SIG-M5 (cell line): ENCODE measurements at places on chromosomes 7 and 10.

DNA sequence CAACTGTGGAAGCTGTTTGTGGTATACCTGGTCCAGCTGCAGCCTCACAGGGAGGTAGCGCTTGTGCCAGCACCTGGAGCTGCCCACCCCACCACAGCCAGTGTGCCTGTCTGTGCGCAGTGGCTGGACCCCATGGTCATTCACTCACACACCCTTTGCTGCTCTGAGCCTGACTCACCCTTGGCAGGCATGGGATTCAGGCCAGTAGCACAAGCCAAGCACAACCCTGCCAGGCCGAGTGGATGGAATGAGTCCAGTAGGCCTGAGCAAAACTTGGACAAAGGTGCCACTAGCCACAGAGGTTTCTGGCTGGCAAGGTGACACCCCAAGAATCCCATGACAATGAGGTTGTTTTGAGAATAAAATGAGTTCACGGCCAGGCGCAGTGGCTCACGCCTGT, 19.0 kb downstream of the RBM48 start:
- no peak for DNase-seq

DNA sequence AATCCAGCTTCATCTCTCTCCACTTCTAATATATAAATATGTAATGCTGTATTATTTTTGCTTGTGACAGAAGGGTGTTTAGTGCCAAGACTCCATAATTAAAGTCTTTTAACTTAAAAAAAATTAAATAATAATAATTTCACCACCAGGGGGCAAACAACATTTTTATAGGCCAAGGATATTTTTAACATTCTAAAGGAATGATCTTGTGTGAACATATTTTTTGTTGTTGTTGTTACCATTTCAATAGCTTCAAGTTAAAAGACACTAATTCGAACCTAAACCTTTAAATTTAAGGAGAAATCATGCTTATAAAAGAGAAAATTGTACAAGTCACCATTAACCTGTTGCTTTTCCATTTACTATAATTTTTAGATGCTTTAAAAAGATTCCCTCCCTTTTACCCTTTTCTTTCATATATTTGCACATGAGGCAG, 7.5 kb upstream of the DNAJC1 start:
- DNase-seq: no peak

DNA sequence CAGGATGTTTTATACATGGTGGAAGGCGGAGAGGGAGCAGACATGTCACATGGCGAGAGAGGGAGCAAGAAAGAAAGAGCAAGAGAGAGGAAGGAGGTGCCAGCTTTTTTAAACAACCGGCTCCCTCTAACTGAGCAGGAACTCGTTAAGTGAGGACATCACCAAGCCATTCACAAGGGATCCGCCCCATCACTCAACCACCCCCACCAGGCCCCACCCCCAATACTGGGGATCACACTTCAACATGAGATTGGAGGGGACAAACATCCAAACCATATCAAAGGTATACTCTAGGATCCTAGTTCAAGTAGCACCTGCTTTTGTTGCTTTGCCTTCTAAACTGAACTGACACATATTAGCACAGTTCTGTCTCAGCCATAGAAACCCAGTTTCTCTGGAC, 141.9 kb upstream of the KLF14 start:
- DNase-seq: no peak

- DNase-seq: no peak
Measured at GRCh38 chr10:110355922-110356627, 51.4 kb upstream of the SMNDC1 start.

GRCh38 chr10:10630782-10631181, 386.9 kb upstream of the CELF2 start:
- DNase-seq: no peak

DNA sequence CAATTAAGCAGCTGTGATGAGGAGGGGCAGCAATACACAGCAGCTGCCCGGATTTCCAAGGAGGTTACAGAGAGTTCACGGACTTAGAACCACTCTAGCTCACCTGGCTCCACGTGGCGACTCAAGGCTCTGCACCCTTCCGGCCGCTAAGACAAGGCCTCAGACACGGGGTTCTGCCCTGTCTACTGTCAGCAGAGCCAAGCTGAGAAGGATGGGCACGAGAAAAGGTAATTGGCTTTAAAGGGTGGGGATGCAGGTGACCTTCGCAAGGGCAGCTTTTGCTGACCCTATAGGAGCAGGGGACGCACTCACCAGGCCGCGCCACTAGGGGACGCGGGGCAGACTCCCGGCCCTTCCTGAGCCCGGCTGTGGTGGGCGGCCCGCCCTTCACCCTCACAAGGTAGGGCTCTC, 152.4 kb downstream of the KIF20B start:
- DNase-seq: no peak

- no peak for DNase-seq
Measured at GRCh38 chr7:92108821-92109220, 25.5 kb downstream of the CYP51A1 start.

- DNase-seq: no peak
Measured at GRCh38 chr7:106110238-106110560, 1.9 kb downstream of the SYPL1 start.

- no peak for DNase-seq
Measured at GRCh38 chr10:650441-650851, 39.0 kb downstream of the DIP2C start.

- DNase-seq: no peak
Measured at GRCh38 chr7:157560258-157560654, 223.5 kb downstream of the DNAJB6 start.

DNA sequence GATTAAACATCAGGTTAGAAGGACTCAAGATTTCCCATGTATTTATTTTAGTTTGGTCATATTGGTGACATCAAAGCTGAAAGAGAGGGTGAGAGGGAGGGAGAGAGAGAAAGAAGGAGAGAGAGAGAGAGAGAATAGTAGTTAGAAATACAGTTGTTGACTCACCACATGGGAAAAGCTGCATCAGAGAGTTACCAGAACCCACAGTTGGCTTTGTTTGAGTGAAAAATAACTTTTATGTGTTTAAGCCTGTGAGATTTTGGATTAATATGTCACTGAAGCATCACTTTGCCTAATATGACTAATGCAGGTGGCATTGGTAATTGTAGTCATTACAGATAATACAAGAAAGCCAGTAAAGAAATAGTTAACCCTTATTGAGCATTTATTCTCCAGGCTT, 303.9 kb downstream of the REEP3 start:
- DNase-seq: no peak

DNA sequence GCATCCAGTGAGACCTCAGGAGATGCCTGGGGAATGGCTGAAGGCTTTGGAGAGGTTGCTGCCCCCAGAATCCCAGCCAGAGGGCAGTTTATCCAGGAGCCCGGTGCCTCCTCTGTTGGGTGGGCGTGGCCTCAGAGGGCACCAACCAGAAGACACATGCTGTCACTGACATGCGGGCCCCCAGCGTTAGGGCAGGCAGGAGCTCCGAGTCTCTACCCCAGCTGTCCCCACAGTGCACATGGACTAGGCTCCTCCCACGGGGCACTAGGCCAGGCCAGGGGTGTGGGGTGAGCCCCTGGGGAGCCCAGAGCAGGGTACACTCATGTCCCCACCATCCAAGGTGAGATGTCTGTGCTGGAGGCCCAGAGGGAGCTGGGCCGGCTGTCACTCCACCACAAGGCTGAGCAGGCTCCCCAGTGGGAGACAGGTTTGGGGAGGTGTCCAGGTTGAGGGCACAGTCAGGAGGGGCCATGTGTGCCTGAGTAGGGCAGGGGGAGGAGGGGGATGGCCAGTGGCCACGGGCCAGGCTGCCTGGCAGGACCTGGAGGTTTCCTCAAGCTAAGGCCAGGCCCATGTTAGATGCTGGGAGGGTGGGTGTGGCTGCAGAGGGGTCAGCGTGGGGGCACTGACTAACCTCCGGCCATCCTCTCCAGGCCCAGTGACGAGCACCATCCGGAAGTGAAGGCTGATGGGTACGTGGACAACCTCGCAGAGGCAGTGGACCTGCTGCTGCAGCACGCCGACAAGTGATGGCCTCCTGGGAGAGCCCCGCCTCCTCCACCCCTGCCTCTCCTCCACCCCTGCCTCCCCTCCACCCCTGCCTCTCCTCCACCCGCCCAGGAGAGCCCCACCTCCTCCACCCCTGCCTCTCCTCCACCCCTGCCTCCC, 131.3 kb downstream of the FAM53B start:
- no peak for DNase-seq

DNA sequence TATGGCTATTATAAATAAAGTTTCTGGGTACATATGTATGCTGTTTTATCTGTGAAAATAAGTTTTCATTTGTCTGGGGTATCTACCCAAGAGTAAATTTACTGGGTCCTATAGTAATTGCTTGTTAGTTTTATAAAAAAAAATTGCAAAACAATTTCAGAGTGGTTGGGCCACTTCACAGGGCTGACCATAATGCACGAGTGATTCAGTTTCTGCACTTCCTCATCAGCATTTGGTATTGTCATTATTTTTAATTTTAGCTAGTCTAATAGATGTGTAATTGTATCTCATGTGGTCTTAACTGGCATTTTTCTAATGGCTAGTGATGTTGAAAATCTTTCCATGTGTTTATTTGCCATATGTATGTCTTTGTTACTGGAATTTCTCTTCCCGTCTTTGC, 452.4 kb upstream of the AKR1E2 start:
- DNase-seq: no peak

DNA sequence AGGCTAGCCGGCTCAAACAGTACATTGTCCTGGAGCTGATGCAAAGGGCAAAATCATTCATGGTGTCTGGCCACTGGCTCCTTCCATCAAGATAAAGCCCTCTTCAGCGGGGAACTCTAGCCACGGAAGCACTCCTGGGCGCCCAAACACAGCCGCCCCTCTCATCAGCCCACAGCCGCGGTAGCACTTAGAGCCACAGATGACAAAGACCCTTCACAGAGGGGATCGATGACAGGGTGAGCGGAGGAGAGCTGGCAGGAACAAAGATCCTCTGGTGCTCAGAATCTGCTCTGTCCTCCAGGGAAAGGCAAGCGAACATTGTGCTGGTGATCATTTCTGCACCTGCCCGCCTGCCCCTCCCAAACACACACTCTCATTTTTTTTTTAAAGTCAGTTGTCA, 222.2 kb upstream of the NRP1 start:
- no peak for DNase-seq

- DNase-seq: no peak
Measured at GRCh38 chr7:884191-885003, 8.0 kb downstream of the GET4 start.

DNA sequence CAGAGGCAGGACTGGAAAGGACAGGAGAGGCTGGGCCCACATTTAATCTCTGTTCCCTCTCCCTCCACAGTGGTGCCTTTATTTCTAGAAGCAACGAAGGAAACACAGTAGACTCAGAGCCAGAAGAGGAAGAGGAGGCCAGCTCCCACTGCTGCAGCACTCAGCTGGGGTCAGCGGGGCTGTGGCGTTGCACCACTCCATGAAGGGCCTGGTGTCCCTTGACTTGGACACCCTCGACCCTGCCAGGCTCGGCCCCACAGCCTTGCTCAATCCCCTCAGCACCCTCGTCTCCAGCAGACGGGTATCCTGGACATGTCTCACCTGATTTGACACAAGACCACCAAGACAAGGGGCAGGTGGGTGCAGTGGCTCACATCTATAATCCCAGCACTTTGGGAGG, 38.8 kb downstream of the PRKAG2 start:
- DNase-seq: no peak

DNA sequence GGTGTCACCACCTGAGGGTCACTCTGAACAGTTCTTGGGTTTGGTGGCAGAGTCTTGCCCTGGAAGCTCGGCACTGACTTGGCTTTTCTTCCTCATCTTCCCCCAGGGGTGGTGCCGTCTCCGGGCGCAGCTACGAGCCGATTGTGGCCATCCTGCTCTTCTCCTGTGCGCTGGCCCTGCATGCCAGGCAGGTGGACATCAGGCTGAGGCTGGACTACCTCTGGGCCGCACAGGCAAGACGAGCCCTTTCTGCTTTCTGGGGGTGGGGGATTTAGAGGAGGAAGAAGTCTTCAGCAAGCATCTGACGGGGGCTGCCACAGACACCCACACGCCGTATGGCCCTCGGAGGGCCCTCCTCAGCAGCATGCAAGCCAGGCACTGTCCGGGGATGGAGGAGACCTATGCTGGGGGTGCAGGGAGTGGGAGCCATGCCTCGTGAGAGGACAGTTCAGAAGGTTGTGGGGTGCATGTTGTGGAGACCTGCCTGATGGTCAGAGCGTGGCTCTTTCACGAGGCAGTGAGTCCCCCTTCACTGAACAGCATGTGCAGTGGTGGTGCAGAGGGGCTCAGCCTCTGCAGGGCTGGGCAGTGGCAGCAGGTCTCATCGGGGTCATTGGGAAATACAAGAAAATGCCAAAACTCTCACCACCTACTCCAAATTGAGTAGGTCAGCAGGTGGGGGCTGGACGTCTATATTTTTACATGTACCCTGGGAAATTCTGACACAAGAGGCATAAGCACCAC, 112.4 kb downstream of the ADCY1 start:
- no peak for DNase-seq

- DNase-seq: no peak
Measured at GRCh38 chr7:102175423-102176170, 111.1 kb upstream of the SH2B2 start.

- no peak for DNase-seq
Measured at GRCh38 chr10:33791272-33791660, 456.8 kb upstream of the NRP1 start.

- no peak for DNase-seq
Measured at GRCh38 chr10:49153971-49154370, 20.1 kb upstream of the FAM170B start.

DNA sequence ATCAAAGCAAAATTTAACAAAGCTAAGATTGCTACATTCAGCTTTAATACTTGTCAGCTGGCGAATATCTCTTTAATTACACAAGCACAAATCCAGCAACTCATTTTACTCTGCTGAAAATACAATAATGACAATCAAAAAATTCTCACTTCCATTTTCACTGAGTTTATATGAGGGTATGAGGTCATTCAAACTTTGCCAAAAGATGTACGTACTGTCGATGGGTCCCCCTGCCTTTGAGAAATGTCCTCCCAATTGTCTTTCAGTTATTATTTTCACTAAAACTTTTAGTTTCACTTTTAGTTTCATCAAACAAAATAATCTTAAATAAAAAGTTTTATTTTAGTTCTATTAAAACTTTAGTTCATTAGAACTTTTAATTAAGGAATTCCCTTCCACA, 159.5 kb upstream of the WDR11 start:
- DNase-seq: no peak

- no peak for DNase-seq
Measured at GRCh38 chr7:23759671-23760391, 49.8 kb downstream of the STK31 start.

DNA sequence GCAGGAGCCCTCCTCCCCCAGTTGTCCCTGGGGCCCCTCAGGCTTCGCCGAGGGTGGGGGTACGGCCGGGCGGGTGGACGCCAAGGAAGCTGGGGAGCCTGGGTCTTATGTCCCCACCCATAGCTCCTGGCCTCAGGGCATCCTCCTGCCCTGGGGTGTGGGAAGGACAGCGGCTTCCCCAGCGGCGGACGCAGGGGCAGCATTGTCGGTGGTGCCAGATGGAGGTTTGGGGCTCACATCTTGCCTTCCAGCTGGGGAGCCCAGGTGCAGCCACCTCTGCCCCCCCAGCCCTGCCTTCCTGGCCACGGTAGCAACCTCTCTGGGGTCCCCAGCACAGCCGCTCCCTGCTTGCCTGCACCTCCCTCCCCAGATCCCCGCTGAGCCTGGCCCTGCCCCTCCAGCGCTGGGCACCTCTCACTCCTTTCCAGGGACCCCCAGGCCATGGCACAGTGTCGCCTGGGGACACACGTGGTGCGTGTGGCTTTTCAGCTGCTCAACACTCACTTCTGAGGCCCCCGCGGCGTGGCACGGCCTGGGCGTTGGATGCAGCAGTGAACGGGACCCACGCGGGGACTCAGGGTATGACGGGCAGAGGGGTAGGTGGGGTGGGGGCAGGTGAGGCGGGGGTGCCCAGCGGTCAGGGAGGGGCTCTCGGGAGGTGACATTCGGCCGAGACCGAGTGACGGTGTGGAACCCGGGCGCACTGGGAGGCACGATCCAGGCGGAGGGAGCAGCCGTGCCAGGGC, 53.1 kb downstream of the UNCX start:
- DNase-seq: no peak

GRCh38 chr10:1183701-1184100, 127.5 kb downstream of the WDR37 start:
- no peak for DNase-seq
